ENCODE measurements at places on chromosomes 3 and 15.

DNA sequence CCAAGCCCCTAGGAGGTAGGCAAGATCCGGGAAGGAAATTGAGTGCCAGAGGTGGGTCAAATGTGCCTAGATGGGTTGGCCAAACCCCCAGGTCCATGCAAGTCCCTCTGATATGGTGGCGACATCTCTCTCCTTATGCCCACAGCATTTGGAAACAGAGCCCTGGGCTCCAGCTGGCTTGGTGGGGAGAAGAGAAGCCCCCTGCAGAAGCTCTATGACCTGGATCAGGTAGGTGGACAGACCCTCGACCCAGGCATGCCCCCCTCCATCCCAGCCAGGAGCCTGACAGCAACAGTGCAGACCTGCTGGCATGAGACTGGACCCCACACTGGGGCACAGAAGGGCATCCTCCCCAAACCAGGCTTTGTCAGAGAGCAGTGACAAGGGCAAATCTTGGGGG lies 12.2 kb downstream of the CHST13 start:
- DNase-seq = no peak

- DNase-seq = no peak
Observed at GRCh38 chr3:13687517-13687943, 138.6 kb downstream of the FBLN2 start.

DNA sequence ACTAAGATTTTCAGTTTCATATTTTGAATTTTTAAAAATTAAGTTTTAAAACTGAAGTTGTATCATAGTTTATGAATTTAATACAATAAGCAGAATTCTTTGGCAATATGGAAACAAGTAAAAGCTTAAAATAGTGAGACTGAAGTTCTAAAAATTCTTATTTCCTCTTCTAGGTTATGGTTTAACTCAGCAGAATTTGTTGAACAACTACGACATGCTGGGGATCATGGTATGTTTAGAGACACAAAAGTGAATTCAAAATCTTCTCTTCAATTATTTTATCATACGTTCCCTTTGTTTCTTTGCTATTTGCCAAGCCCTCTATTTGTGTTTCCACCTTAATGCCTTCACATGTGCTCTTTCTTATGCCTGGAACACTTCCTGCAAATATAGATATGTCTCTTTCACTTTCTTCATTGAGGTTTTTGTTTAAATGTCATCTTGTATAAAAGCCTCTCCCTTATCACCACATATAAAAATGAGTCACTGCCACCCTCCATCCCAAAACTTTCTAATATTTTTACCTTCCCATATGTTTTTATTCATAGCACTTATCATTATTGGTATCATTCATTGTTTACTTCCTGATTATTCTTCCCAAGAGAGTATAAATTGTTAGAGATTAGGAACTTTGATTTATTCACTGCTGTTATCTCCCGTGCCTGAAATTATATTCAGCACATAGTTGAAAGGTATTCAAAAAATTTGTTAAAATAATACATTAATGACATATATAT lies 6.4 kb downstream of the SUCNR1 start:
- no peak for DNase-seq

- no peak for DNase-seq
Observed at GRCh38 chr3:38101811-38102443, 35.0 kb downstream of the ACAA1 start.

- DNase-seq = peak; percentile 42
Observed at GRCh38 chr3:28916713-28917499, 364.0 kb upstream of the RBMS3 start.

- no peak for DNase-seq
Observed at GRCh38 chr3:116191409-116191808, 253.9 kb downstream of the LSAMP start.

DNA sequence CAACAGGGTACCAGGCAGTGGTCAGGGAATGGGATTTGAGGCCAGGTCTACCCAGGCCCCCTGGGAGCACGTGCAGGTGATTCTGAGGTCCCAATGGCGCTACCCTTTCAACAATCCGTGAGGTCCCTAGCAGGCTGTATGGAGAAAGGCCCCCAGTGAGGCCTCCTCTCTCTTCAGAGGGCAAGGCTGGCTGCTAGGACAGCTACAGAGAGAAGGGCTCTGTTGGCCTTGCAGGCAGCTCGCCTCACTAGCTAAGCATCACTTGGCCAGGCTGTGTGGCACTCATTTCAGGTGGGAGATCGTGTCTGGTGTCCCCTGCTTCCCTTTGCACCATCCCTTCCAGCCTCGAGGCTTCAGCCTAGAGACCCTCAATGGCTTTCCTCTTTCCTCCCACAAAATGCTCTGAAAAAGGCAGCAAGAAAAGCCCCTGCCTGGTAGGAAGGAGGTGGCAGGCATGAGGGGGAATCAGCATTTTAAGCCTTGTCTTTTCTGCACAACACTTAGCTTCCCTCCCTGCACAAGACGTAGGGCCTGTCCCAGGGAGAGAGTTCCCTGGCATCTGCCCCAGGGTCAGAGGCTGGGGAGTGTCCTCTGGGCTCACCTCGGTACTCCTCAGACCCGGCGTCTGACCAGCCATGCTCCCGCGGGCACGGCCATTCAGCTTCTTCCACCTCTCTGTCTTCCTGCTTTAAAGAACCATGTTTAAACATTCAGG lies 111.8 kb downstream of the ASB7 start:
- DNase-seq = no peak

GRCh38 chr3:59310736-59311135 lies 260.9 kb upstream of the CFAP20DC start:
- no peak for DNase-seq

DNA sequence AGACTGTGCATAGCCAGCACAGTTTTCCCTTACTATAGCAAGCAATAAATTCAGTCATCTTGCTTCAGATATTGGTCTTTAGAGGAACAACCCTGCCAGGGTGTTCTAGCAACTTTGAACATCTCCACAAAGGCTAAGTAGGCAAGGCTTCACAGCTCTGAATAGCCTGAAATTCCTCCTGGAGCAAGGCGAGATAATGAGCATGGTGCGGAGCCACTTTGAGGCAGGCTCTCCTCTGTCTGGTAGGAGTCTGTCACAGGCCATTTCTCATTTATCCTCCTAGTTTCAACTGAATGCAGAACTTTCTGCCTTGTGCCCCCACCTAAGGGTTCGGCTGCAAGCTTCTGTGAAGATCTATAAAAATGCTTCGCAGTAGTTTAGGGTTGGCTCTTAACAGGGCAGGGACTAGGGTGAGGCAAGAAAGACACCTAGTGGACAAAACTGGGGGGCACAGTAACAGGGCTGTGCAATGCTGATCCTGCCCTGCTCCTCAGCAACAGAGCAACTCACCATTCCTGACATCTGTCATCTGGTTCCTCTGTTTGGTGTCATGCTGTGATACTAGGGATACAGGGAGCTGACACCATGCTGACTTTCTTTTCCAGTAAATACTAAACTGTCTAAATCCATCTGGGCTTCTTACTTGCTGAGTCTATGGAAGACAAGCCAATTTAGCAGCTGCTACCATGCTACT lies 16.6 kb upstream of the EHHADH start:
- no peak for DNase-seq

GRCh38 chr3:18153571-18154173 lies 271.5 kb downstream of the SATB1 start:
- peak; percentile 52 for DNase-seq

DNA sequence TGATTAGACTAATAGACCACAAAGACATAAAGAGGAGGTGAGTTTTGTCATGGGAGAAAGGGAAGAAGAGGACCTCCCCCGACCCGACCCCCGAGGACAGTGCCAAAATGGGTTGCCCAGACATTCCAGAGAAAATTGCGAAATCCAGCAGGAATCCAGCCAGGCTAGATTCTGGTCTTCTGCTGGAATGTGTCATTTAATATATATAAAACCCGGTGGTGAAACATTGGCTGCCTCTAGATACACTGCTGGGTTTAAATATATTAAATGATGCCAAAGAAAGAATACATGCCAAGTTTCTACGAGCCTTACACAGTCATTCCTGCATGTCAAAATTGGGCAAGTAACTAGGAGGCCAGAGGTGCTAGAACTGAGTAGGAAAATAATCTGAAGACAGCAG lies 45.3 kb upstream of the SPESP1 start:
- DNase-seq = peak; percentile 2

- DNase-seq = peak; percentile 64
Observed at GRCh38 chr3:55476515-55476914, 10.6 kb downstream of the WNT5A start.

DNA sequence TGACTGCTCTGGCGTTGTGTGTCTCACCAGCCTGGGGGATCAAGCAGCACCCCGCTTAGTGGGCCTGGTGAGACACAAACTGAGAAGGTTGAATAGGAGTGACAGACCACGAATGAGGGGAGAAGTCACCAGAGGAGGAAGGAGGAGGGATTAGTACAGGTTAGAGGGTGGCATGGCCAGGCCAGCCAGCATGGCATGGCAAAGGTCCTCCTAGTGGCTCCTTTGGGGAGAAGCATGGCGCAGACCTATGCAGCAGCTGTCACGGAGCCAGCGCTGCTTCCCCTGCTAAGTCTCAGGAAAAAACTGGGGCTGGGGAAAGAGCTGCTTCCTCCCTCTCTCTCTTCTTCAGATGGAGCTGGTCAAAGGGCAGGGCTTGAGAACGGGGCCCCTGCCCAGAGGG lies 48.6 kb downstream of the ZDHHC3 start:
- no peak for DNase-seq

GRCh38 chr3:141597931-141598330 lies 111.1 kb downstream of the RASA2 start:
- DNase-seq = no peak

DNA sequence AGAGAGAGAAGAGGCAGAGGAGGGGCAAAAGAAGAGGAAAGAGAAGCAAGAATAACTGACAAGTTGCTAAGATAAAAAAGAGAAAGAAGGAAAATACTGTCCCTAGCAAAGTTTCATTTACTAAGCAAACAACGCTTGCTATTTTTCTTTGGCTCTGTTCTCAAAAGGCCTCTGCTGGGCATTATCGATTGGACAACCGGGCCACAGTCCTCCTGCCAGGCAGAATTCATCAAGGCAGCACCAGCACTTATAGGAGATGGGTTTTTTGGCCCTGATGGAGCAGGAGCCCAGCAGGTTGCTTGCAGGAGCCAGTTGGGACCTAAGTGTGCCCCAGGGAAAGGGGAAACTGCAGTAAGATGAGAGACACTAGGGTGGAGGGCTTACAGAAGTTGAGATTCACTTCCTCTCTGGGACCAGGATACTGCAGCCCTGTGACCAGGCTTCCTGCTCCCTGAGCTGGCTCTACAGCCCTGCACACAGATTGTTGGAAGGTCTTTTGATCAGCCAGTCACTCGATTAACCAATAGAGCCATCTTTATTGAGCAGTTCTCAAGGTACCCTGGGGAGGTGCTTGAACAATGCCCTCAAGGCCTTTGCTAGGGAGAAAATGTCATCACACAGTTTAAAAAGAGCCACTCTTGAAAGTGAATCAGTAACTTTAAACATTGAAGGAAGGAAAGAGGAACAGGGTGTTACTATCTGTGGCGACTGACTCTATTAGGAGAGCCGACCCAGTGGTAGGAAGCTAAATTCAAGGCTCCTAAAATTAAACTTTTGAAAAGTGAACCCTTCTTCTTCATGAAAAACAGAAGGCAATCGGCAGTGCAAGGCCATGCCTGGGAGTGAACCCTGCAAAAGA lies 28.8 kb upstream of the GLCE start:
- DNase-seq = no peak

GRCh38 chr3:4533489-4534443 lies 40.6 kb downstream of the ITPR1 start:
- DNase-seq = no peak

- no peak for DNase-seq
Observed at GRCh38 chr15:31080591-31081014, 20.9 kb downstream of the TRPM1 start.

- DNase-seq = no peak
Observed at GRCh38 chr3:49296781-49297411, 19.9 kb upstream of the C3orf62 start.

GRCh38 chr3:43796041-43796596 lies 105.4 kb downstream of the ABHD5 start:
- DNase-seq = no peak

GRCh38 chr3:50665081-50665840 lies 9.5 kb upstream of the DOCK3 start:
- no peak for DNase-seq

GRCh38 chr15:74552773-74553441 lies 11.9 kb downstream of the ARID3B start:
- no peak for DNase-seq

DNA sequence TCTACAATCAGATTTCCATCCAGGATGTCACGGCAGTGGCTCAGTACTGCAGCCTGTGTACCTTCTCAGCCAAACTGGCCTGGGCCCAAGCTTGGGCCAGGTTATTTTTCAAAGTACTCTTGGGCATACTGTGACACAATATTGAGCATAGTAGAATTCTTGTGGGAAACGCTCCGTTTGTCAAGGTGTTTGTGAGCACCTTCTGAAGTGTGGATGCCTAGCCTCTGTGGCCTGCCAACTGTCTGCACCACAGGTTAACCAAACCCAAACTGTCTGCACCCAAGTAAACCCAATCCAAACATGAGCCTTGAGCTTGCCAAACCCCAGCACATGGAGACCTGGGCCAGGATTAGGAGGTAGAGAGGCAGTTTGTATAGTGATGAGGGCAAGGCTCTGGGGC lies 25.4 kb downstream of the CTDSPL start:
- no peak for DNase-seq

GRCh38 chr15:40458495-40459371 lies 12.1 kb upstream of the CHST14 start:
- no peak for DNase-seq

- DNase-seq = no peak
Observed at GRCh38 chr15:67678993-67679392, 136.5 kb downstream of the MAP2K5 start.

- no peak for DNase-seq
Observed at GRCh38 chr15:38612159-38612863, 47.7 kb upstream of the RASGRP1 start.

GRCh38 chr3:58530354-58530865 lies 6.6 kb downstream of the ACOX2 start:
- DNase-seq = no peak

- DNase-seq = no peak
Observed at GRCh38 chr3:11784971-11785377, 61.7 kb downstream of the TAMM41 start.

- DNase-seq = no peak
Observed at GRCh38 chr15:81454024-81454423, 80.0 kb upstream of the TMC3 start.

- DNase-seq = no peak
Observed at GRCh38 chr3:13114811-13115575, 41.8 kb upstream of the IQSEC1 start.

DNA sequence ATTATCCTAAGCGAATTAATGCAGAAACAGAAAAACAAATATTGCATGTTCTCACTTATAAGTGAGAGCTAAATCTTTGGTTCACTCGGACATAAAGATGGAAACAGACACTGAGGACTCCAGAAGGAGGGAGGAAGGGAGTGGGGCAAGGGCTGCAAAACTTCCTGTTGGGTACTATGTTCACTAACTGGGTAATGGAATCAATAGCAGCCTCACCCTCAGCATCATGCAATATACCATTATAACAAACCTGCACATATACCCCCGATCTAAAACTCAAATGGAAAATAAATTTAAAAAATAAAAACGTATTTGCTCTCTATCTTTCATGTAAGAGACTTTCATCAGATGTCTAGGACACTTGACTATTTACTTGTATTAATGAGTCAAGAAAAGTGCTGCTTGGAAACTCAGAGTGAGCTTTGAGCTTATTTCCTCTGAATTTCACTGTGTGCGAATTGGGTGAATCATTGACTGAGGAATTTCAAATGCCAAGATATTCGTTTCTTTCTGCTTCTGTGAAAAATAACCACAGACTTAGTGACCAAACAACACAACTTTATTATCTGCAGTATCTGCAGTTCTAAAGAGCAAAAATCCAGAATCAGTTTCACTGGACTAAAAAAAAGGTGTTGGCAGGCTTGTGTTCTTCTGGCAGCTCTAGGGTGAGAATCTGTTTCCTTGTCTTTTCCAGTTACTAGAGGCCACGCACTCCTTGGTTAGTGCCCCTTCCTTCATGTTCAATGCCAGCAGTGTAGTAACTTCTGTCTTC lies 18.4 kb downstream of the TM4SF18 start:
- peak; percentile 72 for DNase-seq

Data from GM04504 (cell line).